GM18507 (cell line): ENCODE measurements at places on chromosomes 2 and 18.

GRCh38 chr2:170968205-170969003 is 39.4 kb downstream of the GORASP2 start:
- no peak for DNase-seq

- no peak for DNase-seq
Observed at GRCh38 chr2:8392098-8392866, 289.6 kb upstream of the ID2 start.

DNA sequence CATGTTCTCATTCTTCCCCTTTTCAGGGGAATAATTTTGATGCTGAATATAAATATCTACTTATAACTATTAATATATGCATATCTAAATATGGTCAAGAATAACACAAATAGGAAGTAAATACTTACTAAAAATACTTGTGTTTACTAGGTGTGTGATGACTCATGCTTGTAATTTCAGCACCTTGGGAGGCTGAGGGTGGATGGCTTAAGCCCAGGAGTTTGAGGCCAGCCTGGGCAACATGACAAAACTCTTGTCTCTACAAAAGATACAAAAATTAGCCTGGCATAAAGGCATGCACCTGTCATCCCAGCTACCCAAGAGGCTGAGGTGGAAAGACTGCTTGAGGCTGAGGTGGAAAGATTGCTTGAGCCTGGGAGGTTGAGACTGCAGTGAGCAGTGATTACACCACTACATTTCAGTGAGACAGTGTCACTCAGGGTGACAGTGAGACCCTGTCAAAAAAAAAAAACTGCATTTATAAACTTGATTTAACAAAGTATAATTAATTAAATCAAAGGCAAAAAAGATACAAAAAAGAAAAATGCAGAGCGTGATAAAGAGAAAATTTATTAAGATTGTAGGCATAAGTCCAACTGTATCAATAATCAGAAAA is 703.1 kb upstream of the VRK2 start:
- no peak for DNase-seq

GRCh38 chr2:121960251-121960650 is 204.8 kb downstream of the TSN start:
- DNase-seq, result no peak

- DNase-seq, result no peak
Observed at GRCh38 chr2:240921311-240921994, 15.3 kb downstream of the CROCC2 start.

DNA sequence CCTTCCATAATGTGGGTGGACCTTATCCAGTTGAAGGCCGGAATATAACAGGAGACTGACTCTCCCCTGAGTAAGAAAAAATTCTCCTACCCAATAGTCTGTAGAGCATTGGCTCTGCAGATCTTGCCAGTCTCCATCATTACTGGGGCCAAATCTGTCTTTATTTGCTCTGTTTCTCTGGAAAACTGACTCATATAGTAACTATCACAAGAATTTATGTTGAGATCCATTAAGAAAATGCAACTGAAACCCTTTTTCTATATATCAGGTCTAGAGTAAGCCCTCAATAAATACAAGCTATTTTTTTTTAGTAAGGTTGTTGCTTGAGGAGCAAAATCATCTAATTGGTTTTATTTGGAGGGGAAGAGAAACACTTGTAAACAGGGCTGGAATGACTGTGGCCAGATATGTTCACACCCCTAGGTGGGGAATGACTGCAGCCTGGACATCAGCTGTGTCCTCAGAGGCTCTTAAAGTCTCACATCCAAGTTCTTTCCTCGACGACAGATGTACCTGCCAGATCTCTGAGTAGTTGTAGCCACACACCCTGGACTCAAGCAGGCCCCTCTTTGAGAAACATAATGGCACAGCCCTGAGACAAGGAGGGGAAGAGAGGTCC is 339.7 kb downstream of the TNS1 start:
- no peak for DNase-seq

DNA sequence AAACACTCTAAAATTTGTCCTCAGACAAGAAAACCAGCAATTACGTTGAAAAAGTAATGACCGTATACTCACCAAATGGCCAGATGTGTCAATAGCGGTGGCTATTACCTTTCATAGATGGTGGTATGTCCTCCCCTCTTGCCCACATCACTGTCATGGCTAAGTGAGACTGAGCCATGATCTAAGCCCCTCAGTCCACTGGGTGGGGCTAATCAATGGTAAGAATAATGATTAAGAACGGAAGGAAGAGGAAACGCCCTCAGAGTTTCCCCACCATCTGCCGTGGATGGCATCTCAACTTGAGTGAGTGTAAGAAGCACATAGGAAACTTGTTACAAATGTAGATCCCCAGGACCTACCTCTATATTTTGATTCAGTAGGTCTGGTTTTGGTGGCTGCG is 65.8 kb upstream of the EFEMP1 start:
- DNase-seq, result no peak

DNA sequence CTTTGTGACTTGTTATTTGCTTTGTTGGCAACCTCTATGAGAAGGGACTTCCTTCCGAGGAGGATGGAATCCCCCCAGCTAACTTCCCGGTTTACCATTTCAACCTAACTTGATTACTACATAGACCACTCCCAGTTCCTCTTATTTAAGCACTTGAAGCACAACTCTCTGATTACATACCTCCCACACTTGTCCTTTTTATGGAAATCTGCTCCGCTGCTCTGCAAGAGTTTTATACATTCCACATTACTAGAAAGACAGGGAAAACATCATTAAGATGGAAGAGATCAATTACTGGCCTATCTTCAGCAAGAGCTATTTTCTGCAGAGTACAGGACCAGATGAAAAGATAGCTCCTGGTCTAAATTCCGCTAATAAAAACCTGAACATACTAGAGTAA is 160.0 kb upstream of the PGAP1 start:
- DNase-seq, result no peak

GRCh38 chr2:172007372-172007771 is 7.6 kb downstream of the METAP1D start:
- DNase-seq, result no peak
